Osteoblast (primary cell): ENCODE measurements at places on chromosomes 5 and 9.

DNA sequence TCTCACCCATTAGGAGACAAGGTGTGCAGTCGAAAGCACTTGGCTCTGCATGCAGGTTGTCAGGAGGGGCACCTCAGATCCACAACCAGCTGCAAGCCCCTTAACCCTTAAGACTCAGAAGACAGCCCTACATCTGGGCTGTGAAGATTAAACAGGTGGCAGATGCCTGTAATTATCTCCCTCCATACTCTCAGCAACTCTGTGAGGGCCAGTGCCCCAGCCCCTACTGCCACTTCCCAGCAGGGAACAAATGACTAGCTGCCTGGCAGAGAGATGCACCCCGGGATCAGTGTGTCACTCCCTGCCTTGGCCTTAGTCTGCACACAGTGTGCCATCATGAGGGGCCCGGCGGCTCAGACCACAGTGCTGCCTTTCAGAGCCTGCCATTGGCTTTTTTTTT is 42.0 kb downstream of the CRB2 start:
- no peak for DNase-seq

DNA sequence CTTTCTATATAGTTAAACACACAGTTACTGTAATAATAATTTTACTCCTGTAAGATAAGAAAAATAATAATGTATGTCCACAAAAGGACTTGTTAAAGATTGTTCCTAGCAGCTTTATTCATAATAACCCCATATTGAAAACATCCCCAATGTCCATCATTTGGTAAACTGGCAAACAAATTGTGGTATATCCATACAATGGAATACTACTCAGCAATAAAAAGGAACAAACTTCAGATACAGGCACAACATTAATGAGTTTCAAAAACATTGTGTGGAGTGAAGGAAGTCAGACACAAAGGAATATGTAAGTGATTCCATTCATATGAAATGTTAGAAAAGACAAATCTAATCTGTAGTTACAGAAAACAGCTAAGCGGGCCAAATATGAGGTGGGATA is 1.9 kb upstream of the MEGF10 start:
- DNase-seq, result no peak

DNA sequence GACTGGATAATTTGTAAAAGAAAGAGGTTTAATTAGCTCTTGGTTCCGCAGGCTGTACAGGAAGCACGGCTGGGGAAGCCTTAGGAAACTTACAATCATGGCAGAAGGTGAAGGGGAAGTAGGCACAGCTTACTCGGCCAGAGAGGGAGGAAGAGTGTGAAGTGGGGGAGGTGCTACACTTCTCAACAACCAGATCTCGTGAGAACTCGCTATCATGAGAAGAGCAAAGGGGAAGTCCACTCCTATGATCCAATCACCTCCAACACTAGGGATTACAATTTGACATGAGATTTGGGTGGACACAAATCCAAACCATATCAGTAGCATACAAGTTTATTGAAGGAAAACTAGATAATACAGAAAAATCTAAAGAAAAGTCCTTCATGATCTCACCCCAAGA is 39.9 kb downstream of the NEURL1B start:
- no peak for DNase-seq

DNA sequence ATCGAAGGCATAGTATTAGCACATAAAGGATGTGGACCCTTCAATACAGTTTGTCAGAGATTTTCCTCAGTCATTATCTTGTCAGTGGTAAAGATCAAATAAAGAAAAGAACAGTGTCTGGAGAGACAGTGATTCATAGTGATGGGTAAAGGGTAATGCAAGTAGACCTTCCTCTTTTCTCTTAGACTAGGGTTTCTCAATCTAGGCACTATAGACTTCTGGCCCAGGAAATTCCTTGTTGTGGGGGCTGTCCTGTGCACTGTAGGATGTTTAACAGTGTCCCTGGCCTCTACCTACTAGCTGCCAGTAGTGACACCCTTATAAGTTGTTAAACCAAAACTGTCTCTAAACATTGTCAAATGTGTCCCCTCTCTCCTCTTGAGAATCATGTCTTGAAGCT is 6.9 kb downstream of the CAMK4 start:
- no peak for DNase-seq

- no peak for DNase-seq
Observed at GRCh38 chr5:41636605-41637004, 126.2 kb upstream of the PLCXD3 start.

DNA sequence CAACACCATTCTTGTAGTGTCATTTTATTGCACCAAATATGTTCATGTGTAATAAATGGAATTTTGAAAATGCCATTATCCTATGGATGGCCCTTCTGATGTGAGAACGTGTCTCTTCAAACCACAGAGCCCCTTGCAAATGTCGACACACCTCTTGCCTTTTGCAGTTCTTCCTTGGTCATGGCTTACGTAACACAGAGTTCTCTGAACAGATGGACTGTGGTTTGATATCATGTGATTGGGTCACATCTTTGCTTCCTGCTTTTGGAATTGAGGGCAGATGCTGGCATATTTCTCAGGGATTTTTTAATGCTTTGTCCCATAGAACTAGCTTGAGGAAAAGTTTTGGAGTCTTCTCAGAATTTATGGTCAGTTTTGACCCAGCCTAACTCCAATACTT is 4.6 kb downstream of the TGFBR1 start:
- DNase-seq, result no peak

- peak; percentile 96 for DNase-seq
Observed at GRCh38 chr9:4489919-4490704, at the start of gene SLC1A1. Gene SLC1A1 (plus strand): TSS chr9:4490468. CDS start chr9:4490680, 212 bp downstream.

- no peak for DNase-seq
Observed at GRCh38 chr5:159286420-159287035, 23.4 kb downstream of the UBLCP1 start.

DNA sequence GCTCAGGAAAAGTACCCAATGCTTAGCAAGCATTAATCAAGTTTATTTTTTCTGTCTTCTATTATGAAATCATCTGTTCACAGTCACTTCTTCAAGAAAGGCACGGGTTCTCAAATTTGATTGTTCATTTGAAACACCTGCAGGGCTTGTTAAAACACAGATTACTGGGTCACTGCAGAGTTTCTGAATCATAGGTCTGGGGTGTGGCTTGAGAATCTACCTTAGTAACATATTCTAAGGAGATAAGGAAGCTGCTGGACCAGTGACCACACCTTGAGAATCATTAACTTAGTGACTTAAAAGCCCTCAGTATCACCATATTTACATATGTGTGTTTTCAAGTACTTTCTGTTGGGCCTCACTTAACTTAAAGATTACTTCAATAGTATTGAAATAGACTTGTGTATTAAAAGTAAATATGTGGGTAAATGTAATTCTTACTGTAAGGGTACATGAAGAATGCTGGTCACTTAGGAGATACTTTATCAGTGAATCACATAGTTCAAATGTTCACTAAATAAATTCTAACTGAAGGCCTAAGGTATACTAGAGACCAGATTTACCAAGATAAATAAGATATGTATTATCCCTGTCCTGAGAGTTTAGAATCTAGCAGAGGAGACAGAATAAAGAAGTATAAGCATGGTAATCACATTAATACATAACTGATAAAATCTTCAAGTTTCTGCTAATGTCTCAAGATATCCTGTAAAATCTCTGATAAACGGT is 1342.1 kb upstream of the C9orf72 start:
- DNase-seq, result no peak

- DNase-seq, result no peak
Observed at GRCh38 chr5:109718632-109719031, 28.9 kb downstream of the MAN2A1 start.

DNA sequence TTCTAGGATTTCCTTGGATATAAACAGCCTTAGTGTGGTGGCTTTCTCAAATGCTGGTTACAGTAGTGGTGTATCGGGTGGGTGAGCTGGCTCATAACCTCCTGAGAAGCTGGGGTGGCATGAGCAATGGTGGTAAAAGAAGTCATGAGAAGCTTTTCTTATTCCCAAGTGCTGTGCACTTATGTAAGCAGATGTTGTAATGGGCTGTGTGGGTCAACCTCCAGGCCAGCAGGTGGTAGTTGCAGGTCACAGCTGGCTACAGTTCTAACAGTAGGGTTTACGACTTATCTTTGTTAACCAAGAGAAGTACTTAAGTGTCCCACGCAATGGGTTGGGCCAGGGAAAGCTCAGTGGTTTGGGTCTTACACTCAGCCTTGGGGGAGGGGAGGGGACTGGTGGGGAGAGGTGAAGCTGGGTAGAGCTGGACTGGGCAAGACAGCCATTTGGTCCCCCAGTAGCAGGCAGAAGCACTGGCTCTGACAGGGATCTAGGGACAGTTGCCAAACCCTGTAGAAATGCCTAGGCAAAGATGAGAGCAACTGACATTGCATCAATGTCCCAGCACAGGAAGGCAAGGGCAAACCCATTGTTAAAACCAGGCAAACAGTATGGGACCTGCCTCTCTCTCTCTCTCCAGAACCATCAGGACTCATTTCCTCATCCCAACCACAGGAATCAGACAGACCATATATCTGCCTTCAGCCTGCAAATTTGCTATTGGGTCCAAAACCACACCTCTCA is 76.8 kb downstream of the RNF130 start:
- no peak for DNase-seq

- DNase-seq, result peak; percentile 89
Observed at GRCh38 chr5:137486707-137487106, 12.4 kb downstream of the SPOCK1 start.

GRCh38 chr9:137115394-137116026 is 977 bp upstream of the DPP7 start:
- peak; percentile 89 for DNase-seq

DNA sequence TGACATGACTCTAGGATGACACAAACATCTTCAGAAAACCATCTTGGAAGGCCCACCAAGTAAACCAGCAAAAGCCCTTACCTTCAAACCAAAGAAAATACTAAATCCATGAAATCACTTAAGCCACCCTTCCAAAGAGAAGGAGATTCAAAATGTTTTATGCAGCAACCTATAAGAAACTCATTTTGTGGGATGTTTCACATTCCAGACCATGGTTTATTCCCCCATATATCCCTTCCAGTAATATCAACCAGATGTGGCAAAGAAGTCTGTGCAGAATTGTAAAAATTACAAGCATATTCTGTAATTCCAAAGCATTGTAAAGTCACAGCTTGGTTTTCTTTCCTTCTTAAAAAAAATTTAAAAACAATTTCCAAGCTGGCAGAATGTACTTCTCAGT is 117.4 kb downstream of the SLIT3 start:
- no peak for DNase-seq

GRCh38 chr9:35935755-35936509 is 22.0 kb downstream of the OR2S2 start:
- DNase-seq, result no peak

- peak; percentile 55 for DNase-seq
Observed at GRCh38 chr9:12784461-12785259, 9.8 kb downstream of the LURAP1L start.

- no peak for DNase-seq
Observed at GRCh38 chr9:20786807-20787206, 102.7 kb downstream of the FOCAD start.

GRCh38 chr5:79076819-79077218 is 7.3 kb downstream of the BHMT2 start:
- DNase-seq, result no peak

GRCh38 chr9:124385623-124386022 is 29.6 kb downstream of the PSMB7 start:
- DNase-seq, result no peak

DNA sequence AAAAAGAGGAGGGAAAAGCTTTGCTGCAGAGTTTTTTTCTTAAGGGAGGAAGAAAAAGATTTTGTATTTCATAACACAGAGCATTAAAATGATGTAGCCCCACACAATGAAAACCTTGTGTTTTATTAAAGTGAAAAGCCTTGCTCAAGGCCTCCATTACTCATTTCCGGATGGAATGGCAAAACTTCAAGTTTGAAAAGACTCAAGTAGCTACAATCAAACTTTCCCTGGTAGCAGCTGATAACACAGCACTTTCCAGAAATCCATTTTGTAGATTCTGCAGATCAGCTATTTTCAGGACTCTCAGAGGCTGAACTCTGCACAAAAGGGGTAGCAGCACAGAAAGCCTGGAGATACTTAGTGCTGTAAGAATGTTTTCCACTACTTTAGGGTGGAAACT is 374.8 kb downstream of the NFIB start:
- peak; percentile 26 for DNase-seq

- no peak for DNase-seq
Observed at GRCh38 chr5:149366169-149366729, 8.4 kb downstream of the PCYOX1L start.

DNA sequence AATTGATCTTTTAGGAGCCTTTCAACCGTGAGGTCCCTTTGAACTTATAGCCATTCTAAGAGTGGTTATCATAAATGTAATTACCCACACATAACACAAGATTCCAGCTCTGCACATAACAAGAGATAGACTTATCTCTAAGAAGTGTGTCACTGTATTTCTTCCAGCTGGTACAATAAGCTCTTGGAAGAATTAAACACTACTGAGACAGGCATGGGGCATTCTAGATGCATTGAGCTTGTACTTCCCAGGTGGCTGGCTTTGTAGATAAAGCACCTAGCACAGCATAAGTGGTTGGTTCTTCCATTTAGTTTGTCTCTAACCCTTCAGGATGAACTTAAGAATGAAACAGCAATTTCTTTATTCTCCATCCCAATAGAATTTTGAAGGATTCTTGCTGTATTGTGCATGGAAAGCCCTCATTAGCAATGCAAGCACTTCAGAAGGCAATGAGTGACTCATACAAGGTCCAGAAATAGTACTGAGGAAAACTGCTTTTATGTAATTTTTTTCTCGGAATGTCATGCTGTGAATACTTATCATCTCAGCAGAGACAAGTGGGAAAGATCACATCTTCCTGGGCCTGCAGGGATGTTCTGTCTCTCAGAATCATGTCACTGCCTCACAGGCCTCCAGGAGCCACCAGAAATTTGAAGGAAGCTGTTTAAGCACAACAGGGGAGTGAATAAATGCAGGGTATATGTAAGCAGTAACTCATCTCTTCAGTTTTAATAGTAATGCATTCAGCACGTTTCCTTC is 91.1 kb upstream of the CD180 start:
- no peak for DNase-seq

GRCh38 chr5:56608217-56608925 is 207.0 kb upstream of the MAP3K1 start:
- DNase-seq, result no peak

DNA sequence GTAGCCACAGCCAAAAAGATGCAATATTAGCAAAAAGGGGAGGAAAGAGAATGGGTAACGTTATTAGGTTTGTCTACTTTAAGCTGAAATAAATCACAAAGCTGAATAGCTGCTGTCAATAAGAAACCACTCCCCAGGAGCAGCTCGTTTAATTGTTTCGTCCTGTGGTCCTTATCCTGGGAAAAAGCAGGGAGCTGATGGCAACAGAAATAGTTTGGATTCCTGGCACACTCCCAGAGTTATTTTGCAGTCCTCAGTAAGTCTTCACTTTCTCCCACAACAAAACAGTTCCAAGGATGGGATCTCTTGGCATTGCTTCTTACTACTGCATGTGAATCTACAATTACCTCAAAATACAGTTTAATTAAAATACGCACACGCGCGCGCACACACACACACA is 28.8 kb downstream of the FRMD3 start:
- DNase-seq, result no peak

GRCh38 chr5:78653681-78654366 is 5.3 kb upstream of the LHFPL2 start:
- no peak for DNase-seq

DNA sequence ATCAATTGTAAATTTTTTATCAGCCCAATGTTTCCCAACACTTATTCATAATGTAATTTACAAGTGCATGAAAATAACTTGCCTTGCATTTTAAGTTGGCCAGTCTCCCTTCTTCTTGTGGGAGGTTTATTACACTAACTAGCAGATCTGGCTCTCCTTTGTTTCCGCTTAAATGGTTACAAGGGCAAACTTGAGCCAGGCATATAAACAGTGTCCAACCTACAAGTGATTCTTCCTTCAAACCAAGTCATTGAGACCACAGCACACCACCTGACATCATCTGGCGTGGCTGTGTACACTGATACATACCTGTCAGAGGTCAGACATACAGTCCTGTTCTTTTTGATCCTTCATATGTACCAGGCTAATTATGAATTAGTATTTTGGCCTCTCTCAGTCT is 80.1 kb downstream of the ALDH1A1 start:
- DNase-seq, result no peak
